LHCN-M2 (cell line): ENCODE measurements at places on chromosomes 16 and 17.
A peak's percentile ranks its signal among the peaks of the same experiment; 100 is the strongest.

DNA sequence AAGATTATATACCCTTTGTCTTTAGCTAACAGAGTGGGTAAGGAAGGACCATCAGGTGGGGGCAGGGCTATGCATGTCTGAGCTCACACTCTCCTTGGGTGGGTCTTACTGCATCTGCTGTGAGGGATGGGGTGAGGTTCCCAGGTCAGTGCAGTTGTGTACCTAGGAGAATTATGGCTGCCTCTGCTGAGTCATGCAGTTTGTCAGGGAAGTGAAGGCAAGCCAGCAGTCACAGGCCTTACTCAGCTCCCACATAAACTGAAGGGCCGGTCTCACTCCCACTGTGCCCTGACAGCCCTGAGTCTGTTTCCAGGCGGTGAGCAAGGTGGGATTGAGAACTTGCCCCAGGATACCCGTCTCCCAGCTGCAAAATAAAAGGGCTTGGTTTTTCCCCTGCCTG, 328.6 kb downstream of the MAP2K6 start:
- no peak for DNase-seq

- peak; percentile 18 for DNase-seq
Observed at GRCh38 chr16:54780266-54780665, 150.4 kb upstream of the IRX5 start.

GRCh38 chr16:56608876-56609462, 585 bp downstream of the MT2A start:
- peak; percentile 46 for DNase-seq

- DNase-seq = no peak
Observed at GRCh38 chr16:29743827-29744531, 1.8 kb downstream of the C16orf54 start.

- no peak for DNase-seq
Observed at GRCh38 chr17:6867849-6868248, 36.3 kb upstream of the TEKT1 start.

DNA sequence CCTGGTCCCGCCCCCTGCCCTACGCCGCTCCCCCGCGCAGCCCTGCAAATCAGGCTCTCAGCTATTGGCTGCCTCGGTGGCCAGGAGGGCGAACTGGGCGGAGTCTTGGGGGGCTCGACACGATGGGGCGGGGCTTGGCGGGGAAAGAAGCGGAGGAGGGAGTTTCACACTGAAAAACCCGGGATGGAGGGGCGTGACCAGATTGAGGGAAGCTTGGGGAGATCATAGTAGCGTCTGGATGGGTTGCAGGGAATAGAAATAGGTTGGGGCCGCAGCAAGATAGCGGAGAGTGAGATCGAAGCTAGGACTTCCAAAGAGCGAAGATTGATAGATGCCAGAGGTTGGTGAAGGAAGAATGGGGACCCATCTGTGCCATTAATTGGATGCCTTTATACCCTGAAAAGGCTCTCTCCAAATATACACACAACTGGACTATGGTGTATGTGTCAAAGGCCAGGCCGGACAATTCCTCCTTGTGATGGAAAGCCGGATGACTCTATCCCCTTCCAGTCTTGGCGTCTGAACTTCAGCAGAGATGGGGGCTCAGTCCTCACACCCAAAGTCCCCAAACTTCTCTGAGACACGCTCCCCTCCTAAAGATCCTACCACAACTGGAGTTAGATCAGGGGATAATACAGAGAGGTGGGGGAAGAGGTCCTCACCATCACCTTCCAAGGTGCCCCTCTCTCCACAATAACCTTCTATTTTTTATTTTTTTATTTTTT, 376 bp upstream of the STAC2 start:
- DNase-seq = peak; percentile 50

DNA sequence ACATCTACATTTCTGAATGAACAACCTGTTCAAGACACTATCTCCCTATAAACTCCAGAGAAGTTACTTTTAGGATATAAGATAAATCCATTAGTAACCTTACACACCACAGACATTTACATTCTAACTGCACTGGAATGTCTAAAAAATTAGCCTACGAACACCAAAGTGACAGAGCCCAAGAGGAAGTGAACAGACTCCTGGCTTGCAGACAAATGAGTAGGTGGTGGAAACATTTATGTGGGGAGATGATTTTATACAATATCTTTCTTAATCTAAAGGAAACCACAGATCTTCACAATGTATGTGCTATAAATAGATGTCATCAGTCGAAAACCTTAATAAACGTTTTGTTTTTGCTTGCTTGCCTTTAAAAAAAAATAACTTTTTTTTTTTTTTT, 18.8 kb downstream of the ZNF652 start:
- DNase-seq = no peak

GRCh38 chr17:68498479-68499326, 13.5 kb upstream of the PRKAR1A start:
- DNase-seq = no peak

GRCh38 chr17:16950488-16950887, 21.4 kb downstream of the TNFRSF13B start:
- no peak for DNase-seq

GRCh38 chr17:5770441-5771270, 186.3 kb upstream of the NLRP1 start:
- DNase-seq = no peak

DNA sequence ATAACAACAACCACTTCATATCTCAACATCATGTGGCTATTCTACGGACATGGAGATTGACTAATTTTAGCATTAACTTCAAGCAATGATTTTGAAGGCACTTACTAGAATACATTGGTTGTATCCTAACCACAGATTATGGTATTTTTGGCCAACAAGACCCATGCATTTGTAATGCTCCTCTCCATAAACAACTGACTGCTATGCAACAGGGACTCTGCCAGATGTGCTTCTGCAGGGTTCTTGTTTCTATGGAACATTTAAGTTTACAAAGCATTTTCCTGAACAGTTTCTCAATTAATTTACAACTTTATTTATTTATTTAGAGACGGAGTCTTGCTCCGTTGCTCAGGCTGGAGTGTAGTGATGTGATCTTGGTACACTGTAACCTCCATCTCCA, 178.0 kb downstream of the PARN start:
- DNase-seq = no peak

DNA sequence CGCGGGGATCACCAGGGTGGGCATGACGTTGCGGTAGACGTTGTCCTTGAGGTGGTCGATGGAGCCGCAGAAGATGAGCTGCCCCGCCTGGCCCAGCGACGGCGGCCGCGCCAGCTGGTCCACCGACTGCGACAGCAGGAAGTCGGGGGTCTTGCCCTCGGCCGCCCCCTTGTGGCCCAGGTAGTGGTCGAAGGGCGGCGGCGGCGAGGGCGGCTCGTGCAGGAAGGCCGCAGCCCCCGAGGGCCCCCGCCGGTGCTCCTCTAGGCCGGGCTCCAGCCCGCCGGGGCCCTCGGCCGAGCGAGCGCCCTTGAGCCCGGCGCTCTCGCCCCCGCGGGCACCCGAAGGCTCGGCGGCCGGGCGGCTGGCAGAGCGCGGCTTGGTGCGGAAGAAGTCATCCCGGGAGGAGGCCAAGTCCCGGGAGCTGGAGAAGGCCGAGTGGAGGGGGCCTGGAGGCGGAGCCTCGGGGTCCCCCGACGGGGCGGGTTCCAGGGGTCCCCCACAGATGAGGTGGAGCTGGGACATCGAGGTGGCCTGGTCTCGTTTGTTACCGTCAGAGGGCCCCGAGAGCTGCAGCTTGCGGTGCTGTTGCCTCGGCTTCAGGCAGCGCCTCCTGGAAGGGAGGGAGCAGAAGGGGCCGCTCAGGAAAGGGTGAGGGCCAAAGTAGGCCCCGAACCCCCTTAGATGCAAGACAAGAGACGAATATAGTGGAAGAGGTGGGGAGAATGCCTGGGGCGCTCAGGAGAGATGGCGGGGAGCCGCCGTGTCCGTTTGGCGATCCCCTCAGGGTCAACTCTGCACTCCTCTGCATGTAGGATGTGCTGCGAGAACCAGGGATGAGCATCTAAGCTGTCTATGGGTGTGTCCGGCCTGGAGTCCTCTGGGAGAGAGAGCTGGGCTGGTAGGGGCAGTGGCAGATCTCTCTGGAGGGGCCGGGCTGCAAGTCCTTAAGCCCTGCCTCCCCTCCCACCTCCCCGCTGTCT, 8.8 kb downstream of the FAM171A2 start:
- DNase-seq = no peak

GRCh38 chr17:76720941-76721340, 5.5 kb downstream of the JMJD6 start:
- DNase-seq = no peak

DNA sequence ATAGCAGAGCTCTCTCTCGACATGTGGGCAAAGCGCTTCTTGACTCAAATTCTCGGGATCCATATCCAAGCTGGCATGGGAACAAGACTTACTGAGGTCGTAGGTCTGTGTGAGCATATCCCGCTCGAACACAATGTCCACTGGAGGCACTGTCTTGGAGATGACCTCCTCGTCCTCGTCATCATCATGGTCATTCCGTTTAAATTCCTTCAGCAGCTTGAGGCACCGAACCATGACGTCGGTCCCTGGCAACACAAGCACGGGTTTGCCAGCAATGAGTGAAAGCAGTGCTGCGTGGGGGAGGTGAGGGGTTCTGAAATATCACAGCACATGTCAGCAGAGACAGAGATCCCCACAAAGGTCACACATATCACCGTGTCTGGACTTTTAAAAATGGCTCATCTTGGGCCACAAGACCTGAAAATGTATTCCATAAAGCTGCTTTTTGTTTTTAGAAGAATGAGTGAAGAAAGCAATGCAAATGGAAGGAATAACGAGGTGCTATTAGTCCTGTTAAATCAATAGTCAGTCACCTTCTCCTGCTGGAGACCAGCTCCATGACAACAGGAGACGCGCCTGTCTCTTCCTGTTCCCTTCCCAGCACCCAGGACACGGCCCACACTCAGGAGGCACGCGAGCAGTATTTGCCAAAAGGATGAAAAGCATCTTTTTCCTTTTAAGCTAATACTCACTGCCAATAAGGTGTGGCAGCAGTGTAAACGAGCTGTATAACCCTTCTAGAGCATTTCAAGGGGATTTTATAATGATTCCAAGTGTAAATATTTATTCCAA, 37.9 kb downstream of the GTF3C1 start:
- DNase-seq = no peak

DNA sequence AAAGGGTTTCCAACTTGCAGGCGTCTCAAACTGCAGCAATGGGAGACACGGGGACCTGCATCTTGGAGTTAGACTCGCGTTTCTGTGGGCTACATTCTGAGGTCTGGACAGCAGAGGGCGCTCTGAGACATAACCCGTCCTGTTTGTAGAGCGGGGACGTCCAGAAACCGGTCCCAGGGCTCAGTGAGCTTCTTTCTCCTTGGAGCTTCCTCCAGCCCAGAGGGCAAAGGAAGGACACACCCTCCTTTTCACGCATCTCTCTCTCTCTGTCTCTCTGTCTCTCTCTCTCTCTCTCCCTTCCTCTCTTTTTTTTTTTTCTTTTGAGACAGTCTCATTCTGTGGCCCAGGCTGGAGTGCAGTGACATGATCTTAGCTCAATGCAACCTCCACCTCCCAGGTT, 19.8 kb downstream of the COX4I1 start:
- DNase-seq = peak; percentile 63

DNA sequence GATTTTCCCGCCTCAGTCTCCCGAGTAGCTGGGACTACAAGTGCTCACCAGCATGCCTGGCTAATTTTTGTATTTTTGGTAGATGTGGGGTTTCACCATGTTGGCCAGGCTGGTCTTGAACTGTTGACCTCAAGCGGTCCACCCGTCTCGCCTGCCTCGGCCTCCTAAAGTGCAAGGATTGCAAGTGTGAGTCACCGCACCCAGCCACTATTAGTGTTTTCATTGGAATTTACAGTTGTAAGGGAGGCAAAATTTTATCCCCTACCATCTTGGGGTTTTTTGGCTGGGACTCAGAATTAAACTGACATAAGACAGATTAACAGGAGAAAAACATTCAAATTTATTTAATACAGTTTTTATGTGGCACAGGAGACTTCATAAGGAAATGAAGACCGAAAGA, 12.3 kb upstream of the MYCBPAP start:
- no peak for DNase-seq
